ENCODE measurements at places on chromosomes 6 and 20.

GRCh38 chr20:36010825-36011224 lies 42.4 kb downstream of the CNBD2 start:
- no peak for DNase-seq

DNA sequence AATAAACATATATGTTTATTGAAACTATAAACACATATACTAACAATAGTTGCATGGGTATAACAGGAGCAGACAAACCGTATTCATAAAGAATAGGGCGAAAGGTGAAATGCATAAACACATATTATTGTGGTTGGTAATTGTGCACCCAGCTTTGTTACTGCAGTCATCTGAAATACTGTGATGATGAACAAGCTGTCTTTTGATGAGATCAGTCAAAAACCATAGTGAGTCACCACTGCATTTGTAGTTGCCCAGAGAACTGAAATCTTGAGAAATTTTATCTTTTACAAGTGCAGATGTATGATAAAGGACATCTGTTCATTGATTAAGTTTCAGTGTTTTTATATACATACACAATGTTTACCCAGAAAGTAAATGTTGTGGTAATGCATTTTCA lies 133.7 kb downstream of the MYO6 start:
- no peak for DNase-seq

DNA sequence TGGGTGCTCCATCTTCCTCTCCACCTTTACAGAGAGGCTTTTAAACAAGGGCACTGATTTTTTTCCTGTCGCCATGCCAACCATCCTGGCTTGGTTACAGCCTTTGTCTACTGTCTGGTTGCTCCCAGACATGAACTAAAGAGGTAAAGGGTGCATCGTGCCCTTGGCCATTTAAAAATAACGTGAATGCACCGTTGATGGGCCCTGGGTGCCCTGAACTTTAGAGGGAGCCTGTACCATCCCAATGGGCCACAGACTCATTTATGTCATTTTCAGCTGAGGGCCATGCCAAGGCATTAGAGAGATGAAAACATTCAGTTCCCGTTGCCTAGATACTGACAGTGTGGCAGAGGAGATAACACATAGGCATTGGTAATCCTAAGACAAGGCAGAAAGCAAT lies 23.3 kb downstream of the TMC2 start:
- no peak for DNase-seq

DNA sequence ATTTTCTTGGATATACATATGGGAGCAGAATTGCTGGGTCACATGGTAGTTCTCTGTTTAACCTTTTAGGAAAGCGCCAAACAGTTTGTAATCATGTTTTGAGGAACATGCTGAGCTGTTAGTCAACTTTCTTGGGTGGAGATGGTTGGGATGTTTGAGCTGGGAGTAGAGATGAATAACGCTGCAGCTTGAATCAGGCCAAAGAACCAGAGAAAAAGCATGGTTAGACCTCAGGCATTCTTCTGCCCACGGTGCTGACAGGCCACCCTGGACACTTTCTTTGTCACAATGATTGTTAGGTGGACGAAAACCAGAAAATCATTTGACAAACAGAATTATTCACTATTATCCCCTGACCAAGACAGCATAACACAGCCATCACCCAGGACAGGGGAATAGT lies 66.8 kb downstream of the PRDM1 start:
- DNase-seq, result no peak

DNA sequence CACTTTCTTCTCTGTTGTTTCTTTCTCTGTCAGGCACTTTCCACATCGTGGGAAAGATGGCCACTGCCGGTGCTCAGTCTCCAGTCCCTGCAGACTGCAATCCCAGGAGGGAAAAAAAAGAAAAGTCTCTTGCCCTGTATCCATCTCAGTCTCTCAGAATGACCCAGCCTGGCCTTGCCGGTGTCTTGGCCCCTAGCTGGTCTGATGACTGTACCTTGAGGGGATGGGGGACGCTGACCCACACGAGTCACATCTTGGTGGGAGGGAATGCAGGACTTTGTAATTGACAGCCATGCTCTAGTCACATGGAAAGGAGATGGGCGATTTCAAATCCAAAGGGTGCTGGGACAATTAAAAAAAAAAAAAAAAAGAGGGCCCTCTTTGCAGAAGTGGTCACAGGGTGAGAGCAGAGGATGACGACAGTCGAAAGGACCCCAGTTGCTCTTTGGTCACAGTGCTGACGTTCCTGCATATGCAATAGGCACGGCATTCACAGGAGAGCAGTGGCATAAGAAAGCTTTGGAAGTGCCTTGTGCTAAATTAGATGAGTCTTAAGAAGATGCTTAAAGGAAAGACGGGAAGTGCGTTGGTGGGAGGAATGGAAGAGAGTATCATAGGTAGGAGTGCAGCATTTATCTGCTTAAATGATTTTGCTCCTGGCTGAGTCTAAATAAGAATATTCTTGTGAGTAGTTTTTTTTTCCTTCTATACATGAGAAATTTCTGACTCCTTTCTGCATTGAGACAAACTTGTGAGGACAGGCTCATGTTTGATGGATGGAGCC lies 63.9 kb upstream of the AKAP12 start:
- no peak for DNase-seq

DNA sequence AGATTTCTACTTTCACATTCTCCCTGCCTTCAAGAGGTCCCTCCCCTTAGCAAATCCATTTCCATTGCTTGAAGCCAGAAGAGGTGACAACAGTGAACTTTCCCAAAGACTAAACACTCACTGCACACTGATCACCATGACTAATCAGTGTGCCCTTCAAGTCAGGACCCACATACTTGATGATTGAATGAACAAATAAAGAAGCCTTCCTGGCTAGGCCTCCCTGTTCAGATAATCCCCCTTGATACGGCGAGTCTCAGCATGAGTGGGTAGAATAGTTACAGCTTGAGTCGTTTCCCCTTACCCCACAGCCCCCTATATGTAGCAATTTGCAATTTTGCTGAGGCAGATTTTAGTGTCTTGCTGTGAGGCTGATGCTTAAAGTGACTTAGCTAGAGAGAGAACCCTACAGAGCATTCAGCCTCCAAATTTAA lies 102.2 kb downstream of the UNC5CL start:
- DNase-seq, result no peak

DNA sequence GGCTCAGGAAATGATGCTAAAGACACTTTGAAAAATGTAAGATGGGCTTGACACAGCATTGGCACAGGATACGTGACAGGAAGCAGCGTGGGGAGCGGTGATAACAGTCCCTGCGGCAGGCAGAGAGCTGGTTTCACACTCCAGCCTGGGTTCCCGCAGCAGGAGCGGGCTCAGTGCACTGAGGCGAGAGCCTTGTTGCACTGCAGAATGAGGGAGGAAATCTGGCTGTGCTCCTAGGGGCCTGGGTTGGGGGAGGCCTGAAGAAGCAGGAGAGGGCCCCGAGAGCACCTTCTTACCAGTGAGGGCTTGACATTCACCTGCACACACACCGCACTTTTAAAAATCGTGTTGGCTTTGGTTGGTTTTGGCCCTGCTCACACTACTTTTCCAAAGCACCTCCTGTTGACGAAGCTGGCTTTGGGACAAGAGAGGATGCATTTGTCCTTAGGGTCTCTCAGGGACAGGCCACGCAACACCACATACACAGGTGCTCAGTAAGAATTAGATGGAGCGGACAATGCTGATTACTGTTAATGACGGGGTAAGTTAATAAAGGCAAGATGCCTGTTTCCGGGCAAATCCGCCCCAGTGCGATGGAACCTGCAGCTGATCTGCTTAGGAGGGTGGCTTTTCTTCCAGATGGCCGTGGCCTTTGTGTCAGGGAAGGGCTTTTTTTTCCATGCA lies 49.4 kb upstream of the ARMC2 start:
- DNase-seq, result peak; percentile 78

DNA sequence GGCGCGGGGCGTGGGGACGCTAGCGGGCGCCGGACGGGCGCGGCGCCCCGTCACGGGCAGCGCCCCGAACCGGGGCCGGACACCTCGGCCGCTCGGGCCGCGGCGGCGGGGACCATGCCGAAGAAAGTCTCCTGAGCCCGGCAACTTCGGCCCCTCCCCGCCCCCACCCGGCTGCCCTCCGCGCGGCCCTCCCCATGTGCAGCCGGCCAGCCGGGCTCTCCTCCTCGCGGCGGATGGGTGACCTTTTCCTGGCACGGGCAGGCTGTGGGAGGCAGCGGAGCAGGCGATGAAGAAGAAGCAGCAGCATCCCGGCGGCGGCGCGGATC lies 278 bp downstream of the UST start:
- no peak for DNase-seq

DNA sequence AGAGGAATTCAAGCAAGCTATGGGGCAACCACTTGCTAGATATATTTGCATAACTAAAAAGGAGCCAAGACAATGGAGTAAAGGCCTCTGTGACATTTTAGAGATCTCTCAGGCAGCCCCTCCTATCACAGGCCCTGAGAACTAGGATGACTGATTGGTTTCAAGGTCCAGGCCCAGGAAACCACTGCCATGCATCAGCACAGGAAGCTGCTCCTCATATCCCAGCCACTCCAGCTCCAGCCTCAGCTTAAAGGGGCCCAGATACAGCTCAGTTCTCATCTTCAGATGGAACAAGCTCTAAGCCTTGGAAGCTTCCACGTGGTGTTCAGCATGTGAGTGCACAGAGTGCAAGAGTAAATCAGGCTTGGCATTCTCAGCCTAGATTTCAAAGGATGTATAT lies 21.1 kb upstream of the THBS2 start:
- no peak for DNase-seq

GRCh38 chr6:158954753-158955152 lies 45.2 kb downstream of the RSPH3 start:
- no peak for DNase-seq

DNA sequence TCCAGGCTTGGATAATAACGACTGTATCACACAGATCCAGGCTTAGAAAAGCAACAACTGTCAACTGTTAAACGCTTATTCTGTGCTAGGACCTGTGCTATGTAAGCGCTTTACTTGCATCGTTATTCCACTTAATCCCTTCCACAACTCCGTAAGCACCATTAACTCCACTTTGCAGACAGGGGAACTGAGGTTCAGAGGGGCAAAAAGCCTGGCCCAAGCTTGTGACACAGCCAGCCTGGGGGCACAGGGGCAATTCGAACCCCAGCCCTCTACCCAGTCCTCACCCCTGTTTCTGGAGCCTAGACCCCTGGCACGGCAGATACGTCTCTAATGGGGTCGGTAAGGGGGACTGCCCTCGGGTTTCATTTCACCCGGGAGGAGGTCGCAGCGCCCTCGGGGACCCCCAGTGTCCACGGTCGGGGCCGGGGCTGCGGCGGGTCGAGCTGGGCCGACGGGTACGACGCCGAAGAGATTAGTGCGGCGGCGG lies 411 bp downstream of the DSN1 start:
- no peak for DNase-seq

- no peak for DNase-seq
Observed at GRCh38 chr20:62360854-62361798, 6.0 kb downstream of the LAMA5 start.

DNA sequence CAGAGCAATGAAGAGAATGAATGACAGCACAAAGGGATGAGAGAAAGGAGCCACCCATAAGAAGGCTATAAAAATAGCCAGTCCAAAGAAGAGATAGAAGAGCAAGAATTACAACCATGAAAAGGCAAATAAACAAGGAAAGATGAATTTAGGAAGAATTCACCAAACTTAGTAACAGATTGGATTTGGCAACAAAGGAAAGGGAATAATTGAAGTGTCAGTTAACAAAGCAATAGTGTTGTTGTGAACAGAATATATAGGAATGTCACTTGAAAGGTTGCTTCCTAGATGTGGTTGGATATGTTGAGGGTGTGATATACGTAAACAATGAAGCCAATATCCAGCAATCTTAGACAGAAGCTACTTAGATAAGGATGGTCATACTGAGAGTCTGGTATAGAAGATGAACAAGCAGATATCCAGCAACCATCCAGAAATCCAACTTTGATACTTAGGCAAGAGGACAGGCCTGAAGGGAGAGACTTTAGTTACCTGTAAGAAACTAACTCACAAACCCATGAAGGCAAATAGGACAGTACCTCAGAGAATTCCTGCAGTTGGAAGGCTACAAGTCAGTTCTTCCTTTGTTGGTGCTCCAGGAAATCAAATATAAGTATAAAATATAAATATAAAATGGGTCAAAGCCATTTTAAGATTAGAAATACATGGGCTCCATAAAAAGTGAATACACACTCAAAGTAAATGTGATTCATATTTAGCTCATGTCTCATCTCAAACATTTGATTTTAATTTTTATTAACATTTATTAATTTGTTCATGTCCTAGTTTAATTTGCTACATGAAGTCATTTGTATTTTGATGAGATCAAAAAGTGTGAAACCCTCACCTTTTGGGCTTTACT lies 106.5 kb downstream of the HFE start:
- DNase-seq, result no peak

DNA sequence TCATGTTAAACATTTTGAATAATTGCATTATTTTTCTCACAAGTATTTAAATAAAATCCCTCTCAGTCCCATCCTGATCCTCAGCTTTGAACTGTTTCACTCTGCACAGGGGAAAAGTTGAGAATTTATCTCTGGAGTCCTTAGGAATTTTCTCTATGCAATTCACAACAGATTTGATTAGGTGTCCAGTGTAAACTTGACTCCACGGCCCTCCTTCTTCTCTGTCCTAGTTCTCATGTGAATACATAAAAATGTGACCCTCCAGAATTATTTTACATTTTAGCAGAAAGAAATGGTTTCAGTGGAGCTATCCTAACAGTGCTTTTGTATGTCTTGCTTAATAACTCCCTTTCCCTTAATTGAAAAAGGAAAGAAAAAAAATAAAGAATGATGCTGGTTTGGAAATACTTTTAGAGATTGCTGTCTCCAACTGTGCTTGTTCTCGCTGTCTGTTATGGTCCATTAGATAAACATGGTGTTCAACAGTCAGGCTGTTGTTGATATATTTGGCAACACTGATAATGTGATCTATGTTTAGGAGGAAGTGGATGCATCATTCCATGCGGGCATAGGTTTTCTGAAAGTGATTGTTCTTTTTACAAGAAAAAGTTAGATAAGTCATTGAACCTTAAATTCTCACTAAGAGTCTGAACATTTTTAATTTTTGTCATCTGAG lies 599.4 kb upstream of the CITED2 start:
- DNase-seq, result no peak

- no peak for DNase-seq
Observed at GRCh38 chr6:152727507-152727906, 23.1 kb upstream of the VIP start.

DNA sequence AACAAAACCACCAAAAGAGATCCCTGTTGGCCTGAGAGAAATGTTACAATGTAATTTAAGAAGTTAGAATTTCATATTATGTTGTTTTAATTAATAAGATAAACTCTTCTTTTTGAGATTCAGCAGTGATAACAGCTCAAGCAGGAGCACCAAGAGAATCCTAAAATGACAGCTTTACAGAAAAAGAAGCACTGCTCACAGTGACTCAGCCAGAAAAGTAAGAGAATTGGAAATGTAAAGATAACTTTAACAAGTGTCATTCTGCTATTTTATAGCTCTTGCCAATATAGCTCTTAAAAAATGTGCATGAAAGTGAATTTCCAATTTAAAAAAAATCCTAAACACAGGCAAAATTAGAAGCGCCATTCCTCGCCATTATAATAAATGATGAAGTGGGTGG lies 111.3 kb downstream of the UBE3D start:
- no peak for DNase-seq

- no peak for DNase-seq
Observed at GRCh38 chr6:3891883-3892282, 42.7 kb downstream of the FAM50B start.

GRCh38 chr6:35607517-35608233 lies 81.0 kb downstream of the FKBP5 start:
- no peak for DNase-seq

Measured in activated CD4-positive, alpha-beta T cell treated with anti-CD3 and anti-CD28 coated beads, Interleukin-10, Interleukin-2, amounts not matched to agents 100 ng/mL and 50 ng/mL, durations not matched to agents 16 hours and 8 hours (primary cell).